ENCODE measurements at places on chromosomes 11 and 22.

- no peak for DNase-seq
Observed at GRCh38 chr22:36298118-36298517, 45.2 kb downstream of the APOL1 start.

DNA sequence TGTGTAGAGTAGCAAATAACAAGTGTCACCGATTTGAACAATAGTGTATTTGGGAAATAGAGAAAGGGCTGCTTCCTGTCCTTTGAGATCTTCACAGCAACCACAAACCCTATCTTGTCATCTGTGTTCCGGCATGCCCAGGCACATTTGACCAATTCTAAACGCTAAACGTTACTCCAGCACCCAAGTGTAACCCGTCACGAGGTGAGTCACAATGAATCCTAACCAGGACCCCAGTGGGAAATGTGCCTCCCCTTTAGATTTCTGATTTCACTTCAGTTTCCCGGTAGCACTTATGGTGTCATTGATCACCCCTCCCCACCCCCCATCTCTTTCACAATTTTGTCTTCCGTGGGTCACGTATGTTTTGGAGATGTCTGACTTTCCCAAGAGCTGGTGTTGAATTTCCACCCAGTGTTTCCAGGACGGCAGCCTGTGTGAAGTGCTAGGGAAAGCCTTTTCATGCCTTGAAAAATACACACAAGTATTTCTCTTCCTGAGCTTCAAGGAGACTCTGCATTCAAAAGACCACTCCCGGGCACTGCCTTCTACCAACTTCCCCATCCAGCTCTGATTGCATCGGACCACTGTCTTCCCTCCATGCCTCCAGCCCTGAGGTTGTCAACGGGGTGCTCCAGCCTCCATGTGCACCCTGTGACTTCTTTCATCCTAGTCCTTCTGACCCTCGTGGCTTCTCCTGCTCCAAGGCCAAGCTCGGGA is 10.5 kb upstream of the C11orf24 start:
- DNase-seq: no peak

DNA sequence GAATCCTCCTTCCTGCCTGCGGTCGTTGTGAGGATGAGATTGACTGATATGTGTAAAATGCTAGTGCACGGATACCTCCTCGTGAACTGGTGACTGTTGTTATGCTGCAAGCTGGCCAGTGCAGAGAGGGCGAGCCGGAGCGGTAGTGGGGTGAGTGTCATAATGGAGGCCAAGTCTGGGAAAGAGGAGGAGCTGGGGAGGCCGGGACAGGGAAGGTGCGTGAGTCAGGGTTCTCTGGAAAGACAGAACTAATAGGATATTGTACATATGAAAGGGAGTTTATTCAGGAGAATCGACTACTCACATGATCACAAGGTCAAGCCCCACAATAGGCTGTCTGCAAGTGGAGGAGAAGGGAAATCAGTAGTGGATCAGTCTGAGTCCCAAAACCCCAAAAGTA is 56.8 kb upstream of the FADD start:
- DNase-seq: no peak

- DNase-seq: no peak
Observed at GRCh38 chr11:2569321-2569721, 124.5 kb downstream of the KCNQ1 start.

DNA sequence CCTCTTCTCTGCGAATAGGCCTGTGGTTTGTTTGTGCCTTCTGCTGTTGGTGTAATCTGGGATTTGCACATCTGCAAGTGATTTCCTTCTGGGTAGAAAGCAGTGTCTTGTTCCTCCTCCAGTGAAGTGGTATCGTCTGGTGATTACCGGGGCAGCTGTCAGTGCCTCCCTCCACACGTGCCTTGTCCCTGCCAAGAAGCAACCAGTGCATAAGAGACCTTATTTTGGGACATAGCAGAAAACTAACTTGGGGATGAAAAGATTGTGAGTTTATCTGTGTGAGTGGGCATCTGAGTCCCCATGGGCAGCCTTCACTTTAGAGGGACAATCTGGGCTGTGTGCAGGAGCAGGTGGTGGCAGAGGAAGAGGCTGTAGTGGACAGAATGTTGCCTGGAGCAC is 71.5 kb upstream of the SORL1-AS1 start:
- DNase-seq: no peak

GRCh38 chr11:65663639-65664200 is 1.0 kb upstream of the RELA start:
- no peak for DNase-seq

- no peak for DNase-seq
Observed at GRCh38 chr11:134150195-134150903, 73.4 kb downstream of the NCAPD3 start.

- DNase-seq: no peak
Observed at GRCh38 chr22:35664955-35665587, 16.8 kb downstream of the APOL6 start.

DNA sequence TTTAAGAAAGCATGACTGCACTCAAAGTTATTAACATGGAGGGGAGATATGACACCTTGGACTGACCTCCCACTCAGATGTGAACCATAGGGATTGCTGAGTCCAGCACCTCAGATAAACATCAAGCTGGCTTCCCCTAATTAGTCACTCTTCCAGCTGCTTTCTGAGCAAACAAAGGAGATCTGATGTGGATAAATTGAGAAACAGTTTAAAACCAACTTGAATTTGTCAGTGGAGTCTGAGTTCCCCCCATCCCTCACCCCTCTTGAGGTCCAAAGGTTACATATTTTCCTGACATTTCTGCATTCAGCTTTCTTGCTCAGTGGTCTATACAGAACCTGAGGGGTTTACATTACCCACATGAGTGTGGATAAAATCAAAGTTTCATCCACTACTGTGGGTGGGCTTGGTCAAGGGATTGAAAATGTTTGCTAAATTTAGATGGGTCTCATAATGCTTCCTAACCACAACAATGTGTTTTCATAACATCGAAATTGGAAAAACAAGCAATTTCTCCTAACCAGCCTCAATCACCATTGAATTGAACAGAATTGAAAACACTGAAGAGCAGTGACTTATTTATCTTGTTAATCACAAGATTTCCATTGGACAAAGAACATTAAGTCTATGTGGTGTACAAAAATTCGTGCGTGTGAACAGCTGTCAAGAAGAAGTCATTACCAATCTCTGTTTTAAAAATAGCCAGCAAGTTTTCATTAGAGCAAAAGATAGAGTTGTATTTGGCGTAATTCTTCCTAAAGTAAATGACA is 292.3 kb downstream of the METTL15 start:
- no peak for DNase-seq

DNA sequence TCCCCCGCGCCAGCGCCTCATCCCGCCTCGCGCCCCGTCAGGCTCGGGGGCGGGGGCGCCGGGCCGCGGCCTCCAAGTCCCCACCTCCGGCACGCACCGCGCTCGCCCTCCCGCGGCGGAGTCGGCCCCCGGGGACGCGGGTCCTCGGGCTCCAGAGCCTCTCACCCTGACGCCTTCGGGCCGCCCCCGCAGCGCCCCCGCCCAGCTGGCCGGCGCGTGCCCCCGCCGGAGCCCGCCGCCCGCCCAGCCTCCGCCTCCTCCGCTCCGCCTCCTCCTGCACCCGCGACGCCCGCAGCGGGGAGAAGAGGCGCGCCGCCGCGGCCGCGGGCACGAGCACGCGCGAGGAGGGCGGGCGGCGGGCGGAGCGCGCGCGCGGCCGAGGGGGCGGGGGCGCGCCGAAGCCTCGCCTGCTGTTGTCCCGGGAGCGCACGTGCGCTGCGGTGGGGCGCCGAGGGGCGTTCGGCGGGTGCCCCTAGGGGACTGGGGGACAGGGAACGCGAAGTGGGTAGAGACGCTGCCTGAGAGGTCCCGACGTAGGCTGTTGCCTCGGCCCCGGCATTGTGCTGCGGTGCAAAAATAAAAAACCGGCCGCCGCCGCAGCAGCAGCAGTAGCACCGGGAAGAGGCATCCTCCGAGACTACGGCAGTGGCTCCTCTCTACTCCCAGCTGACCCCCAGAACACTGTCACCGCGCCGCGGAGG is 87.4 kb upstream of the ARHGAP32 start:
- DNase-seq: peak; percentile 45

DNA sequence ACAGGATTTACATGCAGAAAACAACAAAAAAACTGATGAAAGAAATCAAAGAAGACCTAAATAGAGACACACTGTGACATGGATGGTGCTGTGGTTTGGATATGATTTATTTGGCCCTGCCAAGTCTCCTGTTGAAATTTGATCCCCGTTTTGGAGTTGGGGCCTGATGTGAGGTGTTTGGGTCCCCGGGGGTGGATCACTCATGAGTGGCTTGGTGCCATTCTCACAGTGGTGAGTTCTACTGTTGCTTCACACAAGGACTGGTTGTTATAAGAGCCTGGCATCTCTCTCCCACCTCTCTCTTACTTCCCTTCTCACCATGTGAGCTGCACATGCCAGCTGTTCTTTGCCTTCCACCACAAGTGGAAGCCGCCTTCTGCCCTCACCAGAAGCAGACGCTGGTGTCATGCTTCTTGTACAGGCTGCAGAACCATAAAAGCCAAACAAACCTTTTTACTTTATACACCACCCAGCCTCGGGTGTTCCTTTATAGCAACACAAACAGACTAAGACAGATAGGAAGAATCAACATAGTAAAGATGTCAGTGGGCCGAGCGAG is 7.8 kb upstream of the RTL6 start:
- no peak for DNase-seq

DNA sequence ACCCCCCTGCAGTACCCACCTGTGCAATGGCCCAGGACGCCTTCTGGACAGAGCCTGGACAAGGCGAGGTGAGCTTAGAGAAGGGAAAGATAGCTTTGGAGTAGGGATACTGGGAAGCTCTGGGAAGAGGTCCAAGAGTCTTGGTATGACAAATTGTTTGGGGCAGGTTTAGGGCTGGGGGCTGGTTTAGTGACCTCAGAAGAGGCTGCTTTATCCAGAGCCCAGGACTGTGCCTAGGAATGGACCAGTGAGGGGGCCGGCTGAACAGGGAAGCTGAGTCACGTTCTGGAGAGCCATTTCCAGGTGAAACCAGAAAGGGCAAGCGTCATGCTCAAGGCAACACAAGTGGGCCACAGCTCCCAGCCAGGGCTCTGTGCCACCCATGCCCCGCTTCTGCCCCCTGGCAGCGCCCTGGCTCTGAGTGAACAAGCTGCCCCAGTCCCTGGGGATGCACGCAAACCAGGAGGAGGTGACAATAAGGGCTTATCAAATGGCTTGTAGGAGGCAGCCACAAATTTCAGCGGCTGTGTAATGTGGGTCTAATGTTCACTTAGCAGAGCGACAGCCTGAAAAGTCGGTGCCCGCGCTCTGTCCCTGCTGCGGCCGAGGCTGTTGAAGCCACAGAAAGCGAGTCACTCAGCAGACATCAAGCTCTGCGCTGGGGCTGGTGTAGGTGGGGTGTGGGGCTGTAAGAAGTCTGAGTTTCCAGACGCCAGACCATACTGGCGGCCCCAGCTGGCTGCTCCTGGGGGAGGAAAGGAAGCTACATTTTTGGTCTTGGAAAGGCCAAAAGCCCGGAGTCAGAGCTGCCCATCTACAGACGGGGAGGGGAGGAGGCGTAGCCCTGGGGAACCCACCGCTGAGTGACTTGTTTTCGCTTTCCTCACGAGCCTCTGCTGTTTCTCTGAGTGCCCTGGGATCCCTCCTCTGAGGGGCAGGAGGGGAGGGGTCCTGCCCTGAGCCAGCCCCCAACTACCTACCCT is 18.3 kb upstream of the SYT7 start:
- DNase-seq: peak; percentile 32

- DNase-seq: no peak
Observed at GRCh38 chr22:19525116-19525660, 978 bp upstream of the CLDN5 start.

DNA sequence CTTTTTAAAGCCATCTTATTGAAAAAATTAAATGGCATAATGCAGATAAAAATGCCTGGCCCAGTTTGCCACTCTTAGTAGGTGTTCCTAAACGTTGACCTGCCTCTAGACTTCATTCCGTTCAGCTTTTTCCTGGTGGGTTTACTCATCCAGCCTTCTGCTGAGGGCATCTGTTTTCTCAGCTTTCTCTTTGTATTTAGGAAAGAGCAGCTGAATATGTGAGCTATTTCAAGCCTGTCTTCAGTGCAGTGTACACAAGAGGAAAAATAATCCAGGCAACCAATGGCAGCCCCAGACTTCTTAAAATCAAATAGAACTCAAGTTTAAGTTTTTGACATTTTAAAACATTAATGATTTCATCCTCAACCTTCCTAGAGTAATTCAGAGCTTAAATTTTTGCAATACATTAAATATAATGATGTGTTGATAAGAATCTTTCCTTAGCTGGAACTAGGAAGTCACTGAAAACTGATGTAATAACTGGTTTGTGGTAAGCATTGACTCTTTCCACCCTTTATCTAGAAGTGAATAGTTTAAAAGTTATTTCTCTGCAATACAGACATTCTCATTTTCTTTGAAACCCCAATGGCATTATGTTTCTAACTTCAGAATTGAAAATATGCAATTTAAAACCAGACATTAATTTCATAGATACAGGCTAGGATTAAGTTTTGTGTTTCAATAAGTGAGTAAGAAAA is 165.4 kb downstream of the AASDHPPT start:
- no peak for DNase-seq

- DNase-seq: no peak
Observed at GRCh38 chr22:25884121-25884520, 142.1 kb downstream of the MYO18B start.

DNA sequence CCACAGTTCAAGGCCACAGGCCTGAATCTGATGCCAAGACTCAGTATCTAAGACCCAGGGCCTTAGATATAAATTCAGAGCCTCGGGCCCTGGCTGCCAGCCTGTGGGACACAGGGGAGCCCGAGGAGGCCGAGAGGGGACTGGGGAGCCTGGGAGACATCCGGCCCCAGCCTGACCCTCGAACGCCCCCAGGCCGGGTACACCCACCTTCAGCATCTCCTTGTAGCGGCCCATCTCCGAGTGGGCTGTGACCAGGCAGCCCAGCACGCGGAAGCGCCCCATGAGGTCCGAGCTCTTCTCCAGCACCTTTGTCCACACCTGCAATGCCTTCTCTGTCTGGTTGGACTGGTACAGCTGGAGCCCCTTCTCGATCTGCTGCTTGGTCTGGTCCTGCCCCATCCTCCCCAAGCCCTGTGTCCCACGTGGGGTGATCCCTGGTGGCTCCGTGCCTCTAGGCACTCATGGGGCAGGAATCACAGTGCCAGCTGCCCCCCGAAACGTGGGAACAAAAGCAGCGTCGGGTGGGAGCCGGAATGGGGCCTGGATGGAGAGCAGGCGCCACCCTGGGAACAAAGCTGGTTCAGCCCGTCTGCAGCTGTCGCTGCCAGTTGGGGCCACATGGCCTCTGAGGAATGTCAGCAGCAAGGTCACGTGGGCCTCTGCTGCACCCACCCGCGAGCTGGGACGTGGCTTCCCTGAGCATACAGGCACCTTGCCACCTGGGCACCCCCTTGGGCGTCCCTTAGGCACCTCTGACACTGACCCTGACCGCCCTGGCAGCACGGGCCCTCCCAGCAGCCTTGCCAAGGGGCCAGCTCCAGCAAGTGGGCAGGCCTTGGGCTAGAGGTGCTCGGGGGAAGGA is at the start of gene RAPSN:
Gene RAPSN (minus strand): TSS at position 571 of the 862 bp plus-strand sequence. CDS start 172 bp downstream, at position 399.
- no peak for DNase-seq

DNA sequence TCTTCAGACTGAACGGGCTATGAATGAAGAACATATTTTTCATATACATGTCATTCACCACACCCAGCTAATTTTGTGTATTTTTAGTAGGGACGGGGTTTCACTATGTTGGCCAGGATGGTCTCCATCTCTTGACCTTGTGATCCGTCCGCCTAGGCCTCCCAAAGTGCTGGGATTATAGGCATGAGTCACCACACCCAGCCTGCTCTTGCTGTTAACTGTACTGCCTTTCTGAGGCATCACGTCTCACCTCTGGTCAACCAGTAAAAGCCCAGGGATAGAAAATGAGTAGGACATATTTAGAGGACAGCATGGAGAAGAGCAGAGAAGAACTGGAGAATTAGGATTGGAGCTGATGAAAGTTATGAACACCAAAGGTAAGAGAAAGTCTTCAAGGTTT is 55.6 kb downstream of the APOL3 start:
- no peak for DNase-seq

GRCh38 chr11:40099426-40100161 is 1359.9 kb downstream of the LRRC4C start:
- DNase-seq: no peak
